RPMI8226 (cell line): ENCODE measurements at places on chromosomes 3 and 15.

GRCh38 chr3:9251055-9251786, 1.8 kb upstream of the SRGAP3 start:
- no peak for DNase-seq

DNA sequence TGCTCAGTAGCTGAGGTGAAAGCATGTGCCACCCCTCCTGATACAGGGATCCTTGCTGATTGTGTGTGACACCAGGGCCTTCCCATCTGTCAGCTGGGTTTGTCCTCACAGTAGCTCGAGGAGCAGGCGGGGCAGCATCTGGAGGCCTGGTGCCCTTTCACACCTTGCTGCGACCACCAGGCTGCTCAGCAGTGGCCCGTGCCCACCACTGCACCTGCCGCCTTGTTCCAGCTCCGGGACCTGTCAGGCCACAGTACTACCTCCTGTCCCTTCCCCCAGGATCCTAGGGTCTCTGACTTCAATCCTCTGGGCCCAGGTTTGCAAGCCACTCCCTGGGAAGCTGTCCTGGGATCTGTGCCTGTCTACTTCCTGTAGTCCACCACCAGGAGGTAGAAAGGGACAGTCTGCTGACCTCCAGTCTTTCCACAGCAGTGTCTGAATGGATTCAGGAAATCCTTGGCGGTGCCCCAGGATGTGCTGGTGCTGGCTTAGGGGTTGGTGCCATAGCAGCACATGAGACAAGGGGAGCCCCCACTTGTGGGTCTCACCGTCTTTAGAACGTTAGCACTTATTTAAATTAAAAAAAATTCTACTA, 27.5 kb downstream of the APBA2 start:
- DNase-seq = no peak

DNA sequence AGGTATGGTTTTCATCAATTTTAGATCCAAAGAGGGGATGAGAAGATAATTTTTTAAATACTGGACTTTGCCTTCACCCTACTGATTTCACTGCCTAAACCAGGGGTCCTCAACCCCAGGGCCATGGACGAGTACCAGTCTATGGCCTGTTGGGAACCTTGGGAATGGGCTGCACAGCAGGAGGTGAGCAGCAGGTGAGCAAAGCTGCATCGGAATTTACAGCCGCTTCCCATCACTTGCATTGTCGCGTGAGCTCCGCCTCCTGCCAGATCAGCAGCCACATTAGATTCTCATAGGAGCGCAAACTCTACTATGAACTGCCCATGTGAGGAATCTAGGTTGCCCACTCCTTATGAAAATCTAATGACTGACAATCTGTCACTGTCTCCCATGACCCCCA, 76.3 kb upstream of the TTBK2 start:
- no peak for DNase-seq

DNA sequence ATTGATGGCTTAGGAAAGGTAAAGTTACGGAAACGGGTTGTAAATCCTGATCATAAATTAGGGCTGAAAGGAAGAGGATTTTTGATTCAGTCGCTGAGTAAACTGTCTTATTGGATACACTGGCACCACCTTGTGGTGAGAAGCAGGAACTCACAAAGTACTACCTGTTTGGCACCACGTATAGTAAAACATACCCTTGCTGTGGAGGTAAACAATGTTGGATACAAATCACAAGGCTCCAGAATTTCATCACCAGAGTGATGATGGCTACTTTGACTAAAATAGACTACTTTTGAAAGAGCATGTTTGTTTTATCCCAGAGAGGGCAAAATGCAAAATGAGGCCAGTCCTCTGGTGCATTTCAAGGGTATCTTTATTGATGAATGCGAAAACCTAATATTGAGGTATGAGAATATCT, 216.9 kb downstream of the IGSF11 start:
- DNase-seq = peak; percentile 65

DNA sequence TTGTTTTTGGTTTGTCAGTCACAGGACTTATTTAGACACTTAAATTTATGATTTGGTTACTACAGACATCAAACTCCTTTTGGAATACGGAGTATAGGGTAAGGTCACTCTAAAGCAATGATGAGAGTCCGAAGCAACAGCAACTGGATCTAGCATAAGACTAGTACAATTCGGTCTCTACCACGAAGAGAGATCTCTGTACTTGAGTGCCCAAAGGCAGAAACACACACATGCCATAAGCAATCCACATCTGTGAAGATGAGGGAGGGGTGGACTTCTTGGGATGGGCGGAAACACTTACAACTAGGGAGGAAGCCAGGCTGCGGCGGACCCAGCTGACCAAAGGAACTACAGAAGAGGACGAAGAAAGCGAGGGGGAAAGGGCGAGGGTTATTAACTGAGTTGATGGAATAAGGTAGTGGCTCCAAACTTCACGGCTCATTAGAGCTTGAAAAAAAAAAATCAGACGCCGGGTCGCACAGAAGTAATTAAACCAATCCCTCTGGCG, 595 bp downstream of the DPH6 start:
- DNase-seq = peak; percentile 9

DNA sequence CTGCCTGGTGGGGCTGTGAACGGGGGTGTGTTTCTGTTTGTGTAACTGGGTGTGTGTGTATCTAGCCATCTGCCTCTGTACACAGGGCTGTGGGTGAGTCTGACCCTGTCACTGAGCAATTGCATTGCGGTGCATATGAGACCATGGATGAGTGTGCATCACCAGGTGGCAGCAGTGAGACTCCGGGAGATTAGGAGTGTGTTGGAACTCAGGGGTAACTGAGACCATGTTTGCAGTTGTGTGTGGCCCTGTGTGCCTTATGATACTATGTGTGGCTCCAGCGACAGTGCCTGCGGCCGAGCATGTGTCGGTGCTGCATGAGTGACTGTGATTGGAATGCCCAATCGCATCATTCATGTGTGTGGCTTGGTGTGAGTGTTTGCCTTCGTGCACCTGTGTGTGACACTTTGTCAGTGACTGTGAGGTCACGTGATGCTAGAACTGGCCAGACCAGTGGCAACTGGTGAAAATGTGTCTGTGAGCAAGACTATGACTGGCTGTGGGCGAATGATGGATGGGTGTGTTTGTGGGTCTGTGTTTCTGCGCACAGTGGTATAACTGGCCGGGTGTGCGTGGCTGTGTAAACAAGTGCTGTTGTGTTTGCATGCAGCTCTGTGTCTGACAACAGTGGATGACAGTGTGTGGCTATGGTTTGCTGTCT, 14.0 kb downstream of the VILL start:
- peak; percentile 64 for DNase-seq

GRCh38 chr3:183868796-183869195, 15.9 kb downstream of the PARL start:
- no peak for DNase-seq

DNA sequence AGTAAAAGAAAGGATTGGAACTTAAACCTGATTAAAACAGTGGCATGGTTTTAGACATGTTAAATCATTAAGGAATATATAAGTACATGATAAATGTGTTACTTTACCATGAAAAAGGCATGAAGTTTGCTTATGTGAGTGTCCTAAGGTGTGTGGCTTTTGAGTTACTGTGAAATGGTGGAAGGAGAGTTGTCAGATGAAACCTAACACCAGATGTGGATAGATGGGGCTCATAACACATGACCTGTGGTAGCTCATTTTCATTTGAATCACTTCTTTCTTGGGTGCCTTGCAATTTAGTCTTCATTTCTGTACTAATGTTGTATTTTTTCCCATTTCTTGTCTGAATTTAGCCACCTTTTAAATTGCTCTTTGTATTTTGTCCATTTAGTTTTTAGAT, 13.0 kb downstream of the MEF2A start:
- no peak for DNase-seq

DNA sequence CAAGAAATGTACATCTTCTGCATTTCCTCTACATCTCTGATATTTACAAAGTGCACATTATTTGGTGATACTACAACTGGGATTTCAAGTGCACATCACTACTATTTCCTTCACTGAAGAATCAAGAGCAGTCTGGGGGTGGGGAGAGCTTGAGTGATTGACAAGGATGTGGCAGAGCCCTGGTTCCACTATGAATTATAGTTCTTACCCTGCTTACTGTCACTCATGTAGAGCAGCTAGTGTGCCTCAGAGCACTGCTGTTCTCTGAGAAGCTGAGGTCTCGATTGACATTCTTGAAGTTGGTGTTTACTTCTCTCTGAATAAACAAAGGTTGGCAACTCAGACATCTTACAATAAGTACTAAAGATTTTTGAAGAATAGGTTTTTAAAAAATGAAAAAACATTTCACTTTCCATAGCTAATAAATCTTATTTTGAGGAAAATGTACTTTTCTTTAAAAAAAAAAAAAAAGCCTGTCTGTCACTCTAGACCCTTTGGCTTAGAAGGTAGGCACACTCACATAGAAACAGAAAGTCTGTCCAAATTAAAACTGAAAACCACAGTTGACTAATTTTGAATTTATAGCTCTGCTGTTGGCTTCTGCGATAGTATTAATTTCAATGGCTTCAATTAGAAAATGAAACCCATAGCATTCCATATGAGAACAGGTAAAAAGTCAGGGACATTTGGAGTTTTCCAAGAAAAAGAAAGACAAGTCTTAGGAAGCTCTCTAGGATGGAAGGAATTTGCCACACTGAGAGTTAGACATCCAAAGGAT, 5.6 kb downstream of the GREM1 start:
- no peak for DNase-seq
